CD4-positive, alpha-beta T cell treated with Interleukin-17A for 4 hours (primary cell): ENCODE measurements at places on chromosomes 2 and 18.
A peak's percentile ranks its signal among the peaks of the same experiment; 100 is the strongest.

- DNase-seq, result no peak
These were observed 764.6 kb upstream of the ZEB2 start for GRCh38 chr2:145284551-145284950.

GRCh38 chr18:9096007-9096371 is 6.5 kb upstream of the NDUFV2 start:
- no peak for DNase-seq

DNA sequence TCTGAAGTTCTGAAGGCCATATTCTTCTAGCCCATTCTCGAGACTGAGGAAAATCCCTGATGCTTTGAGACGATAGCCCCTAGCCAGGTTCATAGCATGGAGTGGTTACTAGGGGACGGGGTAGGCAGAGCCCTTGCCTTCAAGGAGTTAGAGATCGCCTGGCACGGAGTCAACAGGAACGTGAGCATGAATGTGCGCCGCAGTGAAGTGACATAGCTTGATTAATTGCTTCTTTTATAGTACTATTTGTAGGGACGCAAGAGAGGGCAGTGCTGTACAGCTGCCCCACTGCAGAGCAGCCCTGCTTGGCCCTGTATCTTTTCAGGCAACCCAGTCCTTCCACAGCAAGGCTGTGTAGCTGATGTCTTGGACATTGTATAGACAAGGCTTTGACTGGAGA is 26.2 kb downstream of the HRH4 start:
- DNase-seq, result no peak

- peak; percentile 69 for DNase-seq
These were observed 1.3 kb downstream of the PKP4 start for GRCh38 chr2:158457826-158458616.

- DNase-seq, result no peak
These were observed 198.1 kb upstream of the SLC39A10 start for GRCh38 chr2:195458936-195459335.

GRCh38 chr18:59639821-59640220 is 57.4 kb downstream of the CCBE1 start:
- DNase-seq, result no peak
